ENCODE measurements at places on chromosomes 12 and 14. TPM values are rescaled to one million over a fixed set of nuclear protein-coding genes. Genes with fewer than 3 reads are reported as not detected.

Gene AMDHD1
- 4.1 TPM for polyA plus RNA-seq

Gene E2F7
- 4.1 TPM for polyA plus RNA-seq

- DNase-seq, result no peak
Observed at GRCh38 chr14:72678356-72678755, 215.5 kb downstream of the DPF3 start.

- DNase-seq, result no peak
Observed at GRCh38 chr12:68581926-68582325, 28.8 kb upstream of the RAP1B start.

DNA sequence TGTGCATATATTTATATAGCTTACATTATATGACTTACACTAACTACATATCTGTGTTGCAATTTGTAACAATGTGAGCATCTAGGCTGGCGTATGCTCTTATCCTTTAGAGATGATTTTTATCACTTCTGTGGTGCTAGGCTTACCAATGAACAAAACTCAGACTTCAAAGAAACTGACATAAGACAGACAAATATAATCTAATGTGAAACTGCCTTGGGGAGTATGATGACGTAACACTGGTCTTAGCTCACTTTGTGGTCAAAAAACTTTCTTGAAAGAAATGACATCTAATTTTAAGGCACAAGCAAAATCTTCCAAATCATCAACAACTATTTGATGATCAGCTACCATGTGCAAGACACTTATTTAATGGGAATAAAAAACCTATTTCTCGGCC lies 50.0 kb downstream of the SOX5 start:
- DNase-seq, result no peak

- DNase-seq, result no peak
Observed at GRCh38 chr14:87306409-87307168, 686.4 kb downstream of the GALC start.

DNA sequence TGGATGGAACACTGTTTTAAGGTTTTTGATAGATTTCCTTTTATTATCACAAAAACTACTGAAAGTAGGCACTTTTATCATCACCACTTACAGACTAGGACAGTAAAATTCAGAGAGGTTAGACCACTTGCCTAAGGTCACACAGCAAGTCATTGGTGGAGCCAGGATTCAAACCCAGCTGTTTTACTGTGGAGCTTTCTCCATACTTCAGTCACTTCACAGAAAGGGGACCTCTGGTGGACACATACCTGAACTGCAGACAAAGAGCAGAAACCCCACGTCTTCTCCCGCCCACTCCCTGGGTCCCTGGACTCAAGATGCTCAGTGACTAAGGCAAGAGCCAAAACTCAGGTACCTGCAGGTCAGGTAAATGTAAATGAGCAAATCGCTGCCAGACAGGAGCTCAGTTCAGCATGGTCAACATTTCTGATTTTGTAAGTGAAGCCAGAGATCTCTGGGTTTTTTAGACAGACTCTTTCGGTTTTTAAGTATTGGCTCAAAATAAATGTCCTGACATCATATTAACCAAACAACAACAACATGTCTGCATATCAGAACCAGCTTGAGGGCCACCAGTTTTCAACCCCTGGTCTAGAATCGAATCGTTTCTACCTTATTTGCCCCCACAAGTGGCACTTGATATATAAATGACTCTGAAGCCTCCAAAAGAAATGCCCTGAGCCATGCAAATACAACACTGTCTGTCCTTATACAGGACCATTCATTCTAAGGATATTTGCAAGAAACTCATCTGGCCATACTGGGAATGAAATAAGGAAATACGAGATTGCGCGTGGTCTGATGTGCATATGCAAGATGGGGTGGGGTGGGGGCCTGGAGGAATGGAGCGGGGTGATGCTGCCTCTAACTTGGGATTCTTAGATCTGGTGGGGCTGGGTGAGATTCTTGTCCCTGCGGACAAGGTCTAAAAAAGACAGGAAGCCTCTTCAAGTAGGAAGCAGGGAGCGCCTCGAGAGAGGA lies 110.9 kb downstream of the KSR2 start:
- DNase-seq, result peak; percentile 79

DNA sequence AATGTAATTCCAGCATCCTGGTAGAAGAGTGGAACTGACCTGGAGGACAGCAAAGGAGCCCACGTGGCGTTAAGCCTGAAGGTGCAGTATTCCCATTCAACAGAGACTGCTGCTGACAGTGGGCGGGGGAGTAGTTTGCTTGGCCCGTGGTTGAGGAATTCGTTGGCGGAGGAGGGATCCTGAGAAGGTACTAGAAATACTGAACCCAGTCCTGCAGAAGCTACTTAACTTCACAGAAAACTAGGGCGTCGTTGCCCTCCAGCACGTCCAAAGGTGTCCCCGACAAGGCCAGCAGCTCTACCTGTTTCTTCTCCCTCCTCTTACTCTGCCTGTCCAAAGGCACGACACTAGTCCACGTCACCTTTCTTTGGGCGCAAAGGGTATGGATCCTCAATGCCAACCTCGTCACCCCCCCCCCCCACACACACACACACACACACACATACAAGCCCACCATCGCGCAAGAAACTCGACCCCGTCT lies 303 bp downstream of the PUS7L start:
- no peak for DNase-seq

Gene TAS2R13
- not detected for polyA plus RNA-seq

Gene EFS
- not detected for polyA plus RNA-seq

DNA sequence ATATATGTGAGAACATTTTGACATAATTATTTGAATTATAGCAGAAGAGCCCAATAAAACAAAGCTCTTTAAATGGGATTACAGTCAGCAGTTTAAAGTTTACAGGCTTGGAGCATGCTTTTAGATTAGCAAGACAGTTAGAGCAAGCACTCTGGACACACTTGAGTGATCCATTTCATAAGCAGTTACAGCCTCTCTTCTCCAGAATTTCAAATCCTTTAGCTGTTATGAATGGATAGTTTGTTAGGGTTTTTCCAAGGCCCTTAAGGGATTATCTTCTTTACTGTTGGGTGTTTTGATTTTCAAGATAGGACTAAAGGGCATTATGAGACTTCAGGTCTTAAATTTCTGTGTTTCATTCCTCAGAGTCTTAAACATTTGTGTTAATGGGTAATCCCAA lies 36.3 kb downstream of the BEST3 start:
- no peak for DNase-seq

- DNase-seq, result no peak
Observed at GRCh38 chr14:76491172-76491930, 115.4 kb downstream of the ESRRB start.

DNA sequence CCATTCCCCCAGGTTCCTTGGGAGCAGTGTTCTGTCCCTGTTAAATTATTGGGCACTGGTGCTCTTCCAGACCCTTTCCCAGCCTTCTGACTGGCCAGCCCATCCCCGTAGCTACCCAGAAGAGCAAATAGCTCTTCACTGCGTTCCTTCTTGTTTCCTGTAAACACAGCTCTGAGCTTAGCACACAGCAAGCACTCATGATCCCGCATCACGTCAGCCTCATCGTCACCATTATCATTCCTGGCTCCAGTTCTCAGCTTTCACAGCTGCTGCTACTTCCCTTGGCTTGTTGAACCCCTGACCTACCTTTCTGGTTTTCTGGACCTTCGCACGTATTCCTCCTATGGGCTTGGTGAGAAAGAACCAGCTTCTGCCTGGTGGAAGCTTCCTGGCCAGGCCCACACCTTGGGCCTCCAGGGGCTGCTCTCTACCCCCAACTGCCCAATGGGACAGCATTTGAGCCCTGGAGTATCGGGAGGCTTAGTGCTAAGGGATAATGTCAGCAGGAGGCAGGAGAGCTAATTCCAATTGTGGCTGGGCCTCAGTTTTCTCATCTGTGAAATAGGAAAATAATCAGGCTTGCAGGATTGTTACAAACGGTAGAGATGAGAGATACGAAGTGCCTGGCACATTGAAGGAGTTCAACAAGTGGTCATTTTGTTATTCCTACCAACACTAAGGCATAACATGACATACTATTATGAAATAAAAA lies 22.6 kb upstream of the PAPOLA start:
- no peak for DNase-seq

Gene AMN1
- polyA plus RNA-seq, result 14.8 TPM

Gene TAC3
- polyA plus RNA-seq, result not detected

Gene RDH5
- 4.1 TPM for polyA plus RNA-seq

Gene VWF
- not detected for polyA plus RNA-seq

Gene TMCC3
- 0.50 TPM for polyA plus RNA-seq

Gene ZNF641
- polyA plus RNA-seq, result 6.5 TPM

Gene RIPK3
- polyA plus RNA-seq, result not detected

- DNase-seq, result peak; percentile 78
Observed at GRCh38 chr12:10190558-10191388, 11.9 kb downstream of the TMEM52B start.

- peak; percentile 35 for DNase-seq
Observed at GRCh38 chr14:66624336-66624937, 116.5 kb downstream of the GPHN start.

Gene IL26
- not detected for polyA plus RNA-seq

Data from A549 (cell line).